ENCODE measurements at places on chromosomes 3 and 15.

GRCh38 chr3:12503126-12503957 is 19.1 kb downstream of the TSEN2 start:
- no peak for DNase-seq

DNA sequence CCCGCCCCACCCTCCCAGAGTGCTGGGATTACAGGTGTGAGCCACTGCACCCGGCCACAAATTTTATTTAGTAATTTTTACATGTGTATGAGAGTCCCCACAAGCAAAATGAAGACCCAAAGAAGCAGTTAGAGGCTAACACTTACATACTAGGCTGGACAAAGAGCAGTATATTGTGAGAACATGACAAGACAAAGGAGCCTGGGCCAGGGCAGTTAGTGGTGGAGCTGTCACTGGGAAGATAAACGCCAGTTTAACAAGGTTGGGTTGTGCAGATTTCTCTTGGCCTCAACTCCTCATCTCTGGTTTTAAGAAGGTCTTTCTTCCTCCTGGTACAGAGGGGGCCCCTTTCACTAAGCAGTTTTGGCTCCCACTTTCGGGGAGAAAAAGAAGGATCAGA is 19.9 kb upstream of the FAM174B start:
- DNase-seq: no peak

- DNase-seq: peak; percentile 20
These were observed 24.1 kb downstream of the PIGB start for GRCh38 chr15:55343168-55343567.

DNA sequence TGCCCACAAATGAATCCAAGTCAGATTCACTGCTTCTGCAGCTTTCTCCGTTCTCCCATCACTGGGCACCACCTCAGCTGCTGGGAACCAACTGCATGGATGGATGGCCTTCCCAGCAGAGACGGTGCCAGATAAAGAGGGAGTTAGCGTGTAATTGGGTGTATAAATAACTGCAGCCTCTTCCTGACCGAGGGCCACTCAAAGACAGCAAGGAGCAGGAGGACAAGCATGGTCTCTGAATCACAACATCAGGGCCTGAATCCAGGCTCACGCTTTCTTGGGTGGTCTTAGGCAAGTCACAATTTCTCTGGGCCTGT is 31.7 kb downstream of the TSPAN3 start:
- no peak for DNase-seq

DNA sequence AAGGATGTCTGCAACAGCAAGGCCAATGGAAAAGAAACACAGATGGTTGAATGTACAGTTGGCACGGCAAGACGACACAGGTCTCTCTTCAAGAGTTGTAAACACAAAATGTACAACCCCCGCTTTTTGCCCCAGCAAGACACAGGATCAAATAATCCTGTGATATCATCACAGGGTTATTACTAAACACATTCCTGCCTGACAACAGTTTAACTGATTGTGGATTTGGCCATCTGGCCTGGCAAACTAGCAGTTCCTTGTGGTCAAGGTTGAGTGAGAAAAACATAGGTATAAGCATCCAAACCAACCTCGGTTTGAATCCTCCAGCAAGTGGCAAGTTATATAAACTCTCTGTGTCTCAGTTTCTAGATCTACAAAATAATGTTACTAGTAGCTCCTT is 23.4 kb downstream of the PARP16 start:
- DNase-seq: no peak

DNA sequence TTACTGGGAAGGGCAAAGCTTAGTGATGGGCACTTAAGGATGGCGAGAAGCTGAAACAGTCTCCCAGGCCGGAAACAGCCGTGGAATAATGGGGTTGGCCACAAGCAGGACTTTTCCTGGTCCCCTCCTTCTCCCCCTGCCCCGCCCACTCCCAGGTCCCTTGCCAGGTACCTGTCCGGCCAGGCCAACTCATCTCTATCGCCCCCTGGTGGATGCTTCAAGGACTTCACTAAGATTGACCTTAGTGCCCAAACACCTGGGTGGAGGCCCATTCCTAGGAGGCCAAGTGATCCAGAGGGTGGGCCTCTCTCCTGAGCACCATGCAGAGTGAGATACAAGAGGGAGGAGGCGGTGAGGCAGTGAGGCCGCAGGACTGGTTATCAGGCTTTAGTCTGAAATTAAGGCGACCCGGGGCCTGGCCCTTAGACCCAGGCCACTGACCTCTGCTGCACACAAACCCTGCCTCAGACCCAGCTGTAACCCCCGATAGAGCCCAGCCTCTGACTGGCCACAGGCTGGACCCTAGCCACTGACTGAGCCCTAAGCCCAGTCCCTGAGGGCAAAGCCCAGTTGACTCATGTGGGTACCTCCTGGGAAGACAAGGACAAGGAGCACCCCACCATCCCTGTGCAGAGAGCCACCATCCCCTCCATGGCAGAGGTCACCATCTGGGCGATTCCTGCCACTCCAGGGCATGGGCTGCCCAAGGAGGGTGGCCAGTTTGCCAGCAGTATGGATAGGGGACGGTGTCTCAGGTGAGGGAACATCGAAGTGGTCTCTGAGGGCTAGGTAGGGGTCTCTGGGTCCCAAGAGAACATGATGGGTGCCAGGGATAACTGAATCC is 37.6 kb downstream of the VIPR1 start:
- no peak for DNase-seq

- no peak for DNase-seq
These were observed 188.4 kb downstream of the ABHD5 start for GRCh38 chr3:43879166-43879565.

GRCh38 chr3:138675393-138675792 is 66.8 kb downstream of the FAIM start:
- no peak for DNase-seq

DNA sequence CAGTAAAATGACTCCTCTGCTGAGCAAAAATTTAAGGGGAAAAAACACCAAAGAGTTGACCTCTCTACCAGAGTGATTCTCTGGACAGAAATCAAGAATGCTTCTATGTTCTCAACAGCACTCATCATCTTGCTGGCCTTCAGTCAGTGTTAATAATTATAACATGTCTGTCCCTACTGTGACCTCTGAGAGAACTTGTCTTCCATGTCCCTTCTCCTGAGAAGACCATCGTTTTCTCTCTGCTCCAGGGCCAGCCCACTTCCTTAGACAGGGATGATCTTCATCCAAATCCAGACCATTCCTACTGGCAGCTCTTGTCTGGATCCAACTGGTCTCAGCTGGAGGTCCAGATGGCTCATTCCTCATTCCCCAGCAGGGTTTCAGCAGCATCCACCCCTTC is 139.0 kb upstream of the NECTIN3 start:
- DNase-seq: no peak

- no peak for DNase-seq
These were observed 24.6 kb upstream of the IL20RB start for GRCh38 chr3:136932978-136933772.

GRCh38 chr3:101279162-101279561 is 41.2 kb downstream of the IMPG2 start:
- DNase-seq: no peak

GRCh38 chr15:84982301-84982920 is 755 bp downstream of the PDE8A start:
- no peak for DNase-seq

DNA sequence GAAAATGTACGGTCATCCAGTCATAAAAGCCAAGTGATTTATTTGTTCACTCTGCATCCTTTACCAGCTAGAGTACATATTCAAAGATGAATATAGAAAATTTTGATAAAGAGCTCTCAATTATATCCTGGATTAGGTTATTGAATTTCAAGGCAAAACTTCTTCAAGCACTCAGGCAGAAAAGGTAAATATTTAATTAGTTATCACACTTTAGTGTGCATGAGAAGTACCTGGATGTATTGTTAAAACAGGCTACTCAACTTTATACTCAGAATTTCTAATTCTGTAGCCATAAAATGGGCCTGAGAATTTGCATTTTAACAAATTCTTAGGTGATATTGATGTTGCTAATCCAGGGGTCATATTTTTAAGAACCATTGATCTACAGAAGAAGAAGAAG is 45.3 kb downstream of the ILDR1 start:
- peak; percentile 1 for DNase-seq

DNA sequence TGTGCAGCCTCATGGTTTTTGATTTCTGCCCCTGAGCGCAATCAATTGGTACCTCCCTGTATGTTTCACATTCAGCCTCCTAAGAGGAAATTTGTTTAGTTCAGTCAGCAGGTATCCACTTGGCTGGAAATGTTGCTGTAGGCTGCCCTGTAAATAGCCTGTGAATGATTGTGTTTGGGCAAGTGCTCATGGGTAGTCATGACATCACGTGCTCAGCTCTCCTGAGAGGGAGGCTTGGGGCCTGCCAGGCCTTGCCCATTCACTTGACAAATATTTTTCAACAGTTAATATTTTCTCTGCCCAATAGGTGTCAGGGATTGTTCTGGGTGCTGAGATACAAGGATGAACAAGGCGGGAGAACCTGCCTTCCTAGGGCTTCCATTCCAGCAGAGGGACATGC is 13.3 kb downstream of the HRH1 start:
- DNase-seq: no peak

- DNase-seq: no peak
These were observed 26.2 kb downstream of the TRAK1 start for GRCh38 chr3:42117175-42118008.

DNA sequence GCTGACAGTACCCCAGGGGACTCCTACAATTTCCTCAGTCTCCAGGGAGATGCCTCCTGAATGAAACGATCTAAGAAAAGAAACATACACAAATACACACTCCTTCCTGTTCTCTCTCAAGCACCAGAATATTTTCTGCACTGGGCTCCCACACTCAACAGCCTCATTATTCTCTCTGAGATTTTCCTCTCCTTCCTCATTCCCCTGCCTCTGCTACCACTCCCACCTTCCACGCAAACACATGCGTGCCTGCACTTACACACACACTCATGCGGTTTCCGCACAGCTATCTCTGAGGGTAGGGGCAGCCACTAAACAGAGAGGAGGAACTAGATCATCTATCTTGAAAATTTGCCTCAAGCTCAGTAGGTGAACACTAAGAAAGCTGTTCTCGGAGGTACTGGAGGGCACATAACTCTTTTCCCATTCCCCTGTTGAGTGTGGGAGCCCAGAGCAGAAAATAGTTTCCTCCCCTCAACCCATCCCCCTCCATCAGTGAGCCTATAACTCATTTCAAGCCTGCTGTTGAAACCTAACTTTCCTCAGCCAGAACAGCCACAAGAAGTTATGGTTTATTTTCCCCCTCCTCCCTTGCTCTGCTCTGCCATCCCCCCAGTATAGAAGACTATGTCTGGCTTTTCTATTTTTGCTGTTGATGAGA is 30.5 kb upstream of the TIPARP start:
- DNase-seq: no peak

GRCh38 chr3:21330293-21330692 is 420.7 kb downstream of the ZNF385D start:
- no peak for DNase-seq

- no peak for DNase-seq
These were observed 418.6 kb upstream of the ONECUT1 start for GRCh38 chr15:53208751-53209150.

GRCh38 chr3:45915518-45916231 is 27.6 kb upstream of the CXCR6 start:
- no peak for DNase-seq

GRCh38 chr15:38085114-38085513 is 150.7 kb downstream of the TMCO5A start:
- no peak for DNase-seq

DNA sequence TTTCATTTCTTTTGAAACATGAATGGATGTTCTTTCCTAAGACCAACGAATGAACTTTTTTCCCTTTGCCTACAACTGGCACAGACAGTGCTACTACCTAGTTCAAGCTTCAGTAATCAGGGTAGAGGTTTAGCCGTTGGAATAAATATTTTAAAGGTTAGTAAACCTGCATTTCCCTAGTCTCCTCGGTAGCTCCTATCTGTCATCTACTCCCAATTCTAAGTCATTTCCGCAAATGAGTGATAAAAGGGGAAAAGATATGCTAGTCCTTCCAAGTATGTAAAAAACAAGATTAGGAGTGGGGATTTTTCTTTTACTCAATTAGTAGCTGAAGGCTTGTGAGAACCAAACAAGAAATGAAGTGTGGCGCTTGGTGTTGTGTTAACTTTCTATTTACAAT is 15.2 kb downstream of the SLTM start:
- DNase-seq: no peak

- DNase-seq: no peak
These were observed 23.5 kb upstream of the MYO1E start for GRCh38 chr15:59396211-59396610.

DNA sequence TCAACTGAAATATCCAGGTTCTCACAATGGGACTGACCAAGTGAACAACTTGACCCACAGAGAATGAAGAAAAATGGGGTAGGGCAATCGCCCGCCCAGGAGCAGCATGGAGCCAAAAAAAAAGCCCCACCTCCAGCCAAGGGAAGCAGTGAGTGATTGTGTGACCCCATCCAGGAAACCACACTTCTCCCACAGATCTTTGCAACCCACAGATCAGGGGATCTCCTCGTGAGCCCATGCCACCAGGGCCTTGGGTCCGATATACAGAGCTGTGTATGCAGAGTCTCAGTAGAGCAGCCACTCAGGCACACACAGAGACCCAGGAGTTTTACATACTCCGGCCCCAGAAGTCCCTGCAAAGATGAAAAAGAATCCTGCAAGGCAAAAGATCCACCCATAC is 35.7 kb downstream of the PYGO1 start:
- DNase-seq: no peak

All from NCI-H774 (cell line).